Hematopoietic multipotent progenitor cell treated with erythropoietin and hydrocortisone succinate and interleukin-3 and kit ligand, for 6 days (in vitro differentiated cells): ENCODE measurements at places on chromosomes 6 and 20.
A peak's percentile ranks its signal among the peaks of the same experiment; 100 is the strongest.

GRCh38 chr20:17725094-17725835 lies 25.5 kb downstream of the BANF2 start:
- no peak for DNase-seq

GRCh38 chr20:56017560-56017959 lies 12.2 kb upstream of the CBLN4 start:
- DNase-seq = no peak

- peak; percentile 59 for DNase-seq
Measured at GRCh38 chr20:25296094-25297093, 48.5 kb downstream of the PYGB start.

GRCh38 chr6:44001318-44002066 lies 125.8 kb downstream of the MRPL14 start:
- DNase-seq = peak; percentile 91

GRCh38 chr6:157088841-157089240 lies 234.5 kb downstream of the TMEM242 start:
- DNase-seq = no peak

GRCh38 chr6:14217728-14218518 lies 100.4 kb downstream of the CD83 start:
- no peak for DNase-seq

DNA sequence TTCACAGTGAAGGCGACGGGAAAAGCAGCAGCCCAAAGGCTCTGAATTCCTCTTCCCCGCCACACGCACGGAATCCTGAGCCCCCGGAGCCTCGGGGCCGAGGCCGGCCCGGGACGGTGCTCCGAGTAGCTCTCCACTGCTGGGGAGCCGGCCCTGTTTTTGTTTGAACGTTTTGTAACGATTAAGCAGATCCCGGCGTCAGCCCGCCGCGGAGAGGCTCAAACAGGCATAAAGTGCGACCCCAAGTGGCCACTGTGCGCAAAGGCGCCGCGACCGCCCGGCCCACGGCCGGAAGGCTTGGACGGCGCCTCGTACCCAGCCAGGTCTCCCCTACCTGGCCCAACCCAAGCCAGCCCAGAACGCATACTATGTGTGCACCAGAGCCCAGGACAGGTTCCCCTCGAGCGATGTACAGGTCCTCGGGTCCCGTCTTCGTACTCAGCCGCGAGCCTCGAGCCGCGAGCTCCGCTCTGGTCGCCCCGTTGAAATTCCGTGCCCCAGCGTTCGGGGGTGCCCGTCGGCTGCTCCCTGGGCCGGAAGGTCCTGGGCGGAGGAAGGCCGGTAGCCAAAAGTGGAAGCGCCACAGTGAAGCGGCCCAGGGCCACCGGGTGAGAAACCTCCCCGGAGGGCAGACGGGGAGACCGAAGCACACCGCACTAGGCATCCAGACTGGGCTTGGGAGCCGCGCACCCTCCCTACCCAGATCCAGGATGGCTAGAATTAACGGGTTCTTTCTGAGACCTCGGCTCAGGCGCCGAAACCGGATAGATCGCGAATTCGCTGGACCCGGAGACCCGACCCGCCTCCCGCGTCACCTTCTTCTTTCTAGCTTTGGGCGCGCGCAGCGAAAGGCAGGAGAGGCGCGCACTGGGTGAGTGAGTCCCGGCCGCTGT lies 1.2 kb upstream of the MAFB start:
- peak; percentile 90 for DNase-seq

- no peak for DNase-seq
Measured at GRCh38 chr20:62765432-62766070, 30.7 kb upstream of the MRGBP start.

DNA sequence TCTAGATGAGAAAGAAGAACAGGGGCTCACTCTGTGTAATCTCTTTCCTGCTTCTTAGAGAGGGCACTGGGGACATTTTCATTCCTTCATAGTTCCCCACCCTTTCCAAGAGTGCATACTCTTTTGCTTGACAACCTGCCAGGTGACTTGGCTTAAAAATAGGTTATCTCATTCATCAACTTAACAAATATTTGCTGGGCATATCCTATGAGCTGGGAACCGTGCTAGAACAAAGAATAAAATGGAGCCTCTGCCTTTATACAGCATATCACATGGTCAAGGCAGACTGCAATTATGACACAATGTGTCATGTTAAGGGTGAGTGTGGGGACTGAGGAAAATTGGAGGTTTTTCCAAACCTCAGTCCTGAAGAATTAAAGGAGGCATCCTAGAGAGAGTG lies 209.8 kb upstream of the FOXA2 start:
- DNase-seq = no peak

DNA sequence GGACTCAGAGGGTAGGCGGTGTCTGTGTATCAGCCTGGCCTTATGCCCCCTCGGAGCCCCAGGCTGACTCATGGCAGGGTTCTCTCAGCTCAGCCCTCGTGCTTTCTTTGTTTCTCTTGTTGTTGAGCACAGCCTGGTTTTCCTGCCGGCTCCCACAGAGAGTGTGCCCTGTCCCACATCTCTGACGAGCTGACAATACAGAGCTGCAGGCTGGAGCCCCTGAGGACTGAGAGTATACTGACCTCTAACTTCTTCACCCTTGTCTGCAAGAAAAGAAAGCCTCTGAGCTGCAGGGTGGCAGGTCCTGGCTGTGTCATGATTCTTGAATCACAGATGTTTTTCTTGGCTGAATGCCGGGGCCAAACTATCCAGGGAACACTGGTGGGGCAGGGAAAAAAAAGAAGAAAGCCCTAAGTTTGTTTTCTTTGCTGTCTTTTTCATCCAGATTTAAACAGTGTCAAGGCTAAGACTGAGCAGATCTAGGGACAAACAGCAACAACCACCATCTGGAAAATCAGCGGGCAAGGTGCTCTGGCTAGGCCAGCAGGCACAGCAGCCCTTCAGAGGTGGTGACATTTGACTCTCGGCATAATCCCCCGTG lies 63.3 kb upstream of the ZNF133 start:
- DNase-seq = no peak

- no peak for DNase-seq
Measured at GRCh38 chr20:14030991-14031390, 35.7 kb downstream of the MACROD2 start.

GRCh38 chr6:109821428-109821827 lies 130.3 kb downstream of the FIG4 start:
- peak; percentile 52 for DNase-seq

DNA sequence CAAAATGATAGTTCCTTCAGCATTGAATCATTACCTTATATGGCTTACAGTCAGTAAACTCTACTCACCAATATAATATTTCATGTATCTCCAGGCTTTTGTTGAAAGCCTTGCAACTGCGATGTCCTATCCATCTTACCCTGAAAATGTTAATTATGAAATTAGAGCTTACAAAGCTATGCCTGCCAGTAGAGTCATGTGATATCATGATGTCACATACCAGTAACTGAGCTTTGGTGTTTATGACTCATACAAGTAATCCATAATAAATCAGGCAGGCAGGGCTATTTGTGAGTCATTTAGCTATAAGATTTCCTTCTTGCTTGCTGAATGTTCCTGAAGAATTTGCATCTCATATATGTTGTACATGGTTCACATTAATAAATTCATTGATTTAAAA lies 44.9 kb upstream of the FAM83B start:
- DNase-seq = no peak

DNA sequence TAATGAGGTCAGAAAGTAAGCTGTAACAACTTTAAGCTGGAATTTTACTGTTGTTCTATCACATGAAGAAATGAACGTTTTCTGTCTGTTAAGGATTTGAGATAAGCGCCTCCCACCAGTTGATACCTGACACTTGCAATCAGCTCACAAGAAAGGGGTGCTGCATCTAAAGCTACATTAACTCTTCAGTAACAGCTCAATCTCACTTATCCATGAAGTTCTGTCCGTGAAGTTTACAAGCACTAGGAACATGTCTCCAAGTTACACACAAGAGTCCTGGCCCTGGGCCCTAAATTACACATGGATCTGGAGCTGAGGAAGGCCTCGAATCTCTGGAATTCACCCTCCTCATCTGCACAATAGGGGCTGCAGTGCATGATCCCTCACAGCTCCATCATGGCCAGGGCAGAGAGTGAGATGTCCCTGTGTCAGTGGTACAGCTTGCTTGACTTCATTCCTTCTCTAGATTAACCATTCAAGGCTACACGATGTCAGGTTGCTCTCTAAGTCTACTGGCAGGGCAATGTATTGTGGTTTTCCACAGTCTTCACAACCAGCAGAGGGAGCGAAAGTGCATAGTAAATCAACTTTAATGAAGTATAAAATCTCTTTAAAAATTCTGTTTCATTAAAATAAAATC lies 182.4 kb upstream of the MCHR2 start:
- peak; percentile 25 for DNase-seq

DNA sequence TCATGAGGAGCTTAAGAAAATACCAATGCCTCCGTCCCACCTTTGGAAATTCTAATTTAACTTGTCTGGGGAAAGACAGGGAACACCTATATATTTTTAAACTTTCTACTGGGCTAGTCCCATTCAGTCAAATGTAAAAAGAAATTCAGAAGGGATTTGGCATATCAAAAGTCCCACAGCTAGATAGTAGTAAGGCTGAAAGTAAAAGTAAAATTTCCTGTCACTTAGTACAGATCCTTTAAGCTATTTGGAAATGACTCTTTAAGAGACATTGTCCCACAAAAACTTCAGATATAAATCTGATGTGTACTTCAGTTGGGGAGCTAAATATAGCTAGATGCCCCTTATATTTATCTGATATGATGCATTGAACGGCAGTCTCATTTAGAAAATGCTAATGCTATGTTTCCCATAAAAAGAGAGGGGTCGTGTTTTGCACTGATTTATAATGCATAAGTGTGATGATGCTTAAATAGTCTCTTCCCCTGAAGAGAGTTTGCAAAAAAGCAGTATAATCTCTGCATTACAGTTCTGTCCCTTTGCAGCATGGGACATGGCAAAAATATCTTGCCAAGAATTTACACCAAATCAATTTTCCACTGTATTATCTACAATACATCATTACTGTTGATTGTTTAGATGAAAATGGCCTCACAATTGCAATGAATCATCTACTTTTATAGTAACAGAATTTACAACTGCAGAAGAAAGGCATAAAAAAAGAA lies 860.8 kb upstream of the MAP3K7 start:
- no peak for DNase-seq

- no peak for DNase-seq
Measured at GRCh38 chr6:36686668-36687513, 8.4 kb downstream of the CDKN1A start.

GRCh38 chr6:11833626-11834592 lies 55.3 kb upstream of the ADTRP start:
- no peak for DNase-seq

- DNase-seq = no peak
Measured at GRCh38 chr20:33373735-33374605, 27.3 kb downstream of the CDK5RAP1 start.

GRCh38 chr6:157677235-157677634 lies 145.8 kb upstream of the SNX9 start:
- DNase-seq = no peak

- DNase-seq = no peak
Measured at GRCh38 chr6:71444222-71444621, 155.6 kb downstream of the OGFRL1 start.

- no peak for DNase-seq
Measured at GRCh38 chr6:34606477-34607265, 50.5 kb upstream of the SPDEF start.

DNA sequence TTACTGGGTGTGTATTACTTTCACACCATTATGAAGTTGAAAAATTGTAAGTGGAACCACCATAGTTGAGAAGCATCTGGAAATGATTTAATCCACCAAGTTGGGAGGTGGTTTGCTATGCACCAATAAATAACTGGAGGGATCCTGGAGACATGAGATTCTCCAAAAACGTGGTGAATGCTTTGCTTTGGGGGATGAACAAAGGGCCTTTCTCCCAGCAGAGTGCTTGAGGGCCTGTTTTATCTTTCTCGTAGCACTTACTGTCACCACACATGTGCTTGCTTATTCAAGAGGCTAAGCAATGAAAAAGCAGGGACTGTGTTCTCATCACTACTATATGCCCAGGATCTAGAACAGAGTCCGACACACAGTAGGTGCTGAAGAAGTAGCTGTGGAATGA lies 371.1 kb downstream of the DHX35 start:
- no peak for DNase-seq

- no peak for DNase-seq
Measured at GRCh38 chr6:139409026-139409425, 34.6 kb upstream of the CITED2 start.

DNA sequence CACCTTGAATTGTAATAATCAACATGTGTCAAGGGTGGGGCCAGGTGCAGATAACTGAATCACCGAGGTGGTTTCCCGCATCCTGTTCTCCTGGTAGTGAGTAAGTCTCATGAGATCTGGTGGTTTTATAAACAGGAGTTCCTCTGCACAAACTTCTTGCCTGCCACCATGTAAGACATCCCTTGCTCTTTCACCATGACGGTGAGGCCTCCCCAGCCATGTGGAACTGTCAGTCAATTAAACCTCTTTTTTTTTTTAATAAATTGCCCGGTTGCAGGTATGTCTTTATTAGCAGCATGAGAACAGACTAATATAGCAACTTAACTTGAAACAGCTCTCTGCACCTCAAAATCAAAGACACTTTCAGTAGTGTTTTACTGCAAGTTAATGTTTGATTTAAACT lies 121.6 kb downstream of the OGFRL1 start:
- DNase-seq = no peak

GRCh38 chr6:136235233-136235564 lies 14.9 kb downstream of the MTFR2 start:
- no peak for DNase-seq

DNA sequence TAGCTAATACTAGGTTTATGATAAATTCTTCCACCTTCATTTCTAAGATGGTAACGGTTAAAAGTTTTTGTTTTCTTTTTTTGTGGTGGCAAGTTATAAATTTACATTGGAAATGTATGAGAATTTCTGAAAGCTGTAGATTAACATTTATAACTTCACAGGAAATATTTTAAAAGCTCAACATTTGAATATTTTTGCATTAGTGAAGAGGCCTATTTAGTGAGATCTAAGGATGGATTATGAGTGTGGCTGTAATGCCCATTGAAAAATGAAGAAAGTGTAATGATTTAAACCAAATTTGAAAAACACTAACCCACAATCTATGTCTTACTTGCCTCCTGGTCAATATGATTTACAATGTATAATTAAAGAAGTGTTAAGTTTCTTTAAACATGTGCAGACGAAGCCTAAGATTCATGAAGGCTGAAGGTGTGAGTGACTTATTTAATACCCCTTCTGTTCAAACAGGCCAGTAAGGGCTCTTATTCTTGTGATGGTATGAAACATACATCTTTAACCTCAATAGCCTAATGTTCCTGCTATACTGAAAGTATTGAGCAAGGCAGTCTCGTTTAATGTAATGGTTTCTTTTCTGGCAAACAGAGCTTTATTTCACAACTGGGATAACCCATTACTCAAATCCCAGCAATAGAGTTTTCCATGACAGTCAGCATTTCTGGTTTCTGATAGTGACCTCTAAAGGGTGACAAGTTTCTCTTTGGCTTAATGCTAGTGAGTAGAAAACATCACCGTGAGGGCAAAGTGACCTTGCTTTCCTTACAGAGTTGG lies 13.2 kb downstream of the HDGFL1 start:
- DNase-seq = no peak
